ENCODE measurements at places on chromosomes 2 and 18.

GRCh38 chr2:215839816-215840215 is 173.5 kb downstream of the MREG start:
- no peak for DNase-seq

DNA sequence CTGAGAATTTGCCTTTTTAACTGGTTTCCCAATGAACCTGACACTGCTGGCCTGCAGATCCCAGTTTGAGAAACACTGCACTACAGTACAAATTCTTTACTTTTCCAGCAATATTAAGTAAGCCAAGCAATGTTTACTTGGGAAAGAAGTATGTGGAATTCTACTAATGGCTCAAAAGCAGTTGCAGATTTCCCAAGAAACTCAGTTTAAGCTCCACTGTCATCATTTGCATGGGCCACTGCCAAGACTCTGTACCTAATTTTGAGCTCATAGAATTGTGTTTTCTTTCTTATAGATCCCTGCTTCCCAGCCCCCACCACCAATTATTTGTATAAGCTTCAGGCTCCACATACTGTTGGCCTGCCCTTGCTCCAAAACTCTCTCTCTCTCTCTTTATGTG is 676.1 kb downstream of the RNF144A start:
- DNase-seq: no peak

- no peak for DNase-seq
Observed at GRCh38 chr2:142254031-142254430, 123.2 kb upstream of the LRP1B start.

DNA sequence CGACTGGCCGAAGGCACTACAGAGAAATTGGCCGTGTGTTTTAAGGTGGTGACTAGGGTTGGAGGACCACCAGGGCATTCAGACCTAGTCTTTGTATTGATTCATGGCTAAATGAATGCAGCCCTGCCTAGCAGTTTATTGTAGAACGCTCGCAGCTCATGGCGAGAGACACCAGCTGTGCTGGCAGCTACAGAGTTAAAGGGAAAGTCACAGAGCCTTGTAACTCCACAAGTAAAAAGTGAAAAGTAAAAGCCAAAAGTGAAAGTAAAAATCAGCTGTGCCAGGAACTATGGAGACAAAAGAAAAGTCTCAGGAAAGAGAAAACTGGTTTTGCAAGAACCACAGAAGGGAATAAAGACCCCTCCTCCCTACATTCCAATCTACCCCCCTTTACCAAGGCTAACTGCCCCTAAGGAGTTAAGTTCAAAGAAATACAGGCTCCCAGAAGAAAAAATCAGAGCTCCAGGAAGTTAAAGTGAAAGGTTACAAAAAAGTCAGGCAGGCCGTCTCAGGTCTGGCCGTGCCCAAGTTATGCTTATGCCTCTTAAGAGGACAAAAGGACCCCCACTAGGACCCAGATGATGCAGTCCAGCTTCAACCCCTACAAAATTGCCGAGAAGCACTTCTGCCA is 46.4 kb upstream of the SELENOI start:
- no peak for DNase-seq

Measured in NCI-H510A (cell line).